Temporal lobe (tissue), 4 donors: ENCODE measurements at places on chromosomes 13 and 19. TPM values are rescaled to one million over a fixed set of nuclear protein-coding genes. Genes with fewer than 3 reads are reported as not detected.

Gene LGI4
- total RNA-seq: 5.2 TPM

Gene LRRC25
- 0.25 TPM for total RNA-seq

Gene LILRA1
- 0.25 TPM for total RNA-seq

Gene PSG4
- total RNA-seq: not detected

Gene TTYH1
- 79.7 TPM for total RNA-seq

Gene ZNF534
- total RNA-seq: 2.7 TPM

Gene CDC16
- total RNA-seq: 51.9 TPM

Gene SHD
- 2.2 TPM for total RNA-seq
